ENCODE measurements at places on chromosomes 13 and 19. TPM values are rescaled to one million over a fixed set of nuclear protein-coding genes. Genes with fewer than 3 reads are reported as not detected.

- no peaks in the 10 kb centered on the region for H3K27me3 ChIP-seq
- H3K27ac ChIP-seq: no peak overlapping the region
- no peak for DNase-seq
- no peaks in the 10 kb centered on the region for H3K36me3 ChIP-seq
- no peaks in the 10 kb centered on the region for H3K4me1 ChIP-seq
Measured at GRCh38 chr13:69283301-69283700, 824.3 kb upstream of the ATXN8OS start.

- H3K4me3 ChIP-seq: no peak overlapping the region
- no peaks in the 10 kb centered on the region for H3K36me3 ChIP-seq
- no peaks in the 10 kb centered on the region for H3K4me1 ChIP-seq
- DNase-seq: no peak
- H3K27ac ChIP-seq: no peak overlapping the region
Measured at GRCh38 chr13:25415241-25415640, 43.5 kb downstream of the ATP8A2 start.

CEACAM21 gene
- not detected for total RNA-seq

DNA sequence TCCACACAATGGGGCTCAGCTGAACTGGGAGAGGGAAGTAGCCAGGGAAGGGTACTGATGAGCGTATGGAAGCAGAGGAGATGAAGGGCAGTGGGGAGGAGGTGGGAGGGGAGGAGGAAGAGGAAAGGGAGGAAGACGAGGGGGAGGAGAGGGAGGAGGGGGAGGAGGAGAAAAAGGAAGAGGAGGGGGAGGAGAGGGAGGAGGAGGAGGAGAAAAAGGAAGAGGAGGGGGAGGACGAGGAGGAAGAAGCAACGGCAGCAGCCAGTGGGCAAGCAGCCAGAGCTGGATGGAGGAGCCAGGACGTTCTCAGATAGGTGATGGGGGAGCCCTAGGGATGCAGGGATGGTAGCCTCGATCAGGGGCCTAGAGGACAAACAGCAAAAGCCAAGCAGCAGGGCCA lies 5.6 kb downstream of the CERS4 start:
- H3K36me3 ChIP-seq: no peaks in the 10 kb centered on the region
- peaks cover 2% of the 10 kb centered on the region for H3K27me3 ChIP-seq
- no peak overlapping the region for H3K27ac ChIP-seq
- H3K4me1 ChIP-seq: no peaks in the 10 kb centered on the region

GRCh38 chr13:45439781-45440462 lies 21.7 kb upstream of the SLC25A30 start:
- peaks cover 30% of the 10 kb centered on the region for H3K4me1 ChIP-seq
- no peaks in the 10 kb centered on the region for H3K27me3 ChIP-seq
- H3K27ac ChIP-seq: peak overlapping the region; percentile 86
- DNase-seq: no peak

Measured in gastrocnemius medialis (tissue), 4 donors.